NCI-H2029 (cell line): ENCODE measurements at places on chromosomes 2 and 18.

- DNase-seq = no peak
Measured at GRCh38 chr2:128754246-128754724, 435.6 kb upstream of the HS6ST1 start.

GRCh38 chr18:11283479-11284161 lies 134.3 kb upstream of the PIEZO2 start:
- no peak for DNase-seq

DNA sequence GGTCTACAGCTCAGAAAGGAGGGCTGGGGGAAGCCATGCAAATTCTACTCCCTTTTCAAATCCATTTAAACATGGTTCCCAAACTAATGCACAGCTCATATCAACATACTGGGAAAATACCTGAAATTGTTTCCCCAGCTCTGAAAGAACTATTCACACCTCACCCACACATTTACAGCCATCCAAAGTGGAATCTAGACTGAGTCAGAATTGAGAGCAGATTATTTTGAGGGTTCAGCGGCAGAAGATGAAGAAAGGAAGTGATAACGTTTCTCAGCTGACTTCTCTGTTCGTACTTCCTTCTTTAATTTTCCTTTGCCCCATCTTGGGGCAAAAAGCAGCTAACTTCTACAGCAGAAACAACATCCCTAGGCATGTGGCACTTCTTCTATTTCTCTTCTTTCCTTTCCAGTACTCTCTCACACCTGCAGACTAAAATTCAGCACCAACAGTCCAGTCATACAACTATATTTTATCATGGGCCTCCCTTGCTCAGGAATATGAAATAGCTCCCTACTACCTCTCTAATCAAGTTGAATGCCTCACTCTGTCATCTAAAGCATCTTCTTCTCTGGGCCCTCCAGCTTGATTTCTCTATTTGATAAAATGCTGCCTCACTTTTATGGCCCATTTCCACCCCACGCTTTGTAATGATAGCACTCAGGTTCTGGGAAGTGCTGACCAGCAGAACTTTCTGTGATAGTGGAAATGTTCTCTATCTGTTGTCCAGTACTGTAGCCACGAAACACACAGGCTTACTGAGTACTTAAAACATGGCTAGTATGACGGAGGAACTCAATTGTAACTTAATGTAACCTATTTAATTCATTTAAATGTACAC lies 35.9 kb downstream of the ARHGAP25 start:
- DNase-seq = no peak

DNA sequence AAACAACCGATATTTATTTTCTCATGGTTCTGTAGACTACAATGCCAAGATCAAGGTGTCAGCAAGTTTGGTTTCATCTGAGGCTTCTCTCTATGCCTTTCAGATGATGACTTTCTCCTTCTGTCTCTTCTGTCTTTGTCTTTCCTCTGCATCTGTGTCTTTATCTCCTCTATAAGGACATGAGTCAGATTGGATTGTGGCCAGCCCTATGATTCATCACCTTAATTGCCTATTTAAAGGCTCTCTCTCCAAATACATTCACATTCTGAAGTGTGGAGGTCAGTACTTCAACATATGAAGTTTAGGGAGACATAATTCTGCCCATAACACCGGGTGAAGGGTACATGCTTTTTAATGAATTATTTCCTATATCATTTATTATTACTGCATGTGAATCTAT lies 71.2 kb upstream of the CNTNAP5 start:
- peak; percentile 20 for DNase-seq

DNA sequence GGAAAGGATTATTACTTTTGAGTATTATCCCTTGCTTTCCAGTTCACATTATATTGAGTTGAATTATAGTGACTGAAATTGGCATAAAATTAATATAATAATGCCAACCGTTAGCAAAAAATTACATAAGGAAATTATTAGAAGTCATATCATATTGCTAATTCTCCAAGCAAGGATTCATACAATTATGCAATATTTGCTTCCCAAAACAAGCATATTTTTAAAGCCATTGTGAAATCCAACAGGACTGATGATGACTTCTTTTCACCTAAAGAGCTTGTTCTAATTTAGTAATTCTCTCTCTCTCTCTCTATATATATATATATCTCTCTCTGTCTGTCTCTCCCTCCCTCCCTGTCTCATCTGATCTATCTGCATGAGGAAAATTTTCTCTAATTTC lies 283.5 kb downstream of the DSEL start:
- no peak for DNase-seq

GRCh38 chr2:196160101-196160500 lies 11.3 kb downstream of the STK17B start:
- no peak for DNase-seq

GRCh38 chr2:165573534-165574461 lies 104.3 kb downstream of the CSRNP3 start:
- DNase-seq = peak; percentile 86

DNA sequence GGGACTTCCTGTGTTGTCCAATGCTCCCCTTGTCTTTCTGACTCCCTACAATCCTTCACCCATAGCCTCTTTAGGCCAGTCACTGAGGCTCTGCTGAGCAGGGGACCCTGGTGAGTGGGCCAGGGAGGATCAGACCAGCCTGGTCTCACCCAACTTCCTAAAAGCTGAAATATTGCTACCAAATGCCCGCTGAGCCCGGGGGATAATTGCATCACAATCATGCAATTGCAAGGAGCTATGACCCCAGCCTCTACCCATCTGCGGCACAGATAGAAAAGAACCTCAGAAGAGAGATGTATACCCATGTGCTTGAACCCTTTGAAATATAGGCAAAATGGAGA lies 3.7 kb upstream of the SP100 start:
- DNase-seq = no peak

DNA sequence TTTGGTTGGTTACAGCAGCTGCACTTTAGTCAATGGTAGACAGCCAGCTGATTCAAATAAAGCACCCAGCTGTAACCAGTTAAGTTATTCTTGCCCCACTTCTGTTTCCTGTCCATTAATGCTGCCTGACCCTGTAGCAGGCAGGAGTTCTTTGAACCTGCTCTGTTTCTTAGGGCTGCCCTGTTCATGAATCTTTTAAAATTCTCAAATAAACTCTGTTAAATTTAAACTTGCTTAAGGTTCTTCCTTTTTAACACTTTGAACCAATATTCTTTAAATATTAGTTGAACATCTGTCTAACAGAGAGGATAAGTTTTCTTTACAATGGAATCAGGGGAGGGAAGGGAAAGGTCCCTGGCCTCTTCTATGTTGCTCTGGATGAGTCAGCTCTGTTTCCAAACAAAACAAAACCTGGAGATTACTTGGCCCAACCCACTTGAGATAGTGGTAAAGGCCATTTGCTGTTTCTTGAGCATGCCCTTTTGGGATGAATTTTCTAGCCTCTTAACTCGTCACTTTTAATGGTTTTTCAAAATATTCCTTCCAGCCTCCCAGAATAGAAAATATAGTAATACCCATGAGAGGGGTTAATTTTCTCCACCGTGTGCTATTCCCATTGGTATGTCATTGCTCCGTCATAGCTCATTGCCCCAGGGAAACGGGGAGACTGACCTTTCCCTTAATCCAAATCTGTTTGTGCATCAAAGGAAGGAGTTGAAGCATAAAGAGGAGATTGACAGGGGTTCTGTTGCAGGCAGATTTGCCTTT lies 112.1 kb upstream of the FHL2 start:
- no peak for DNase-seq

GRCh38 chr2:85605406-85606115 lies 3.1 kb upstream of the TMEM150A start:
- DNase-seq = no peak

DNA sequence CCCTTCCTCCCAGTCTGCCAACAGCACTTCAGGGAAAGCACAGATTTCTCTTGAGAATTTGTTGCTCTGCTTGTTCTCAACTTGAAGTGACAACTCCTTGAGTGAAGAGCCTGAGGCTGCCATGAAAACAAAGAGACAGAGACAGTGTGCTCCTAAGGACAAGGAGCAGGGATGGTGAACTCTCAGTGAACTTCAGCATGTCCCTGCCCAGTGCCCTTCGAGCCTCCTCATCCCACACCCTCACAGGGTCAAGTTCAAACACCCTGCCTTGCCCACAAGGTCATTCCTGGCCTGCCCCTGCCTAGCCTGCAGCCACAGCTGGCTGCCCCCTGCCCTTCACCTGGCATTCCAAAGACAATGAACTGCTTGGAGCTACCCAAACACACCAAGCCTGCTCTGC lies 343.5 kb upstream of the KLHL29 start:
- no peak for DNase-seq

DNA sequence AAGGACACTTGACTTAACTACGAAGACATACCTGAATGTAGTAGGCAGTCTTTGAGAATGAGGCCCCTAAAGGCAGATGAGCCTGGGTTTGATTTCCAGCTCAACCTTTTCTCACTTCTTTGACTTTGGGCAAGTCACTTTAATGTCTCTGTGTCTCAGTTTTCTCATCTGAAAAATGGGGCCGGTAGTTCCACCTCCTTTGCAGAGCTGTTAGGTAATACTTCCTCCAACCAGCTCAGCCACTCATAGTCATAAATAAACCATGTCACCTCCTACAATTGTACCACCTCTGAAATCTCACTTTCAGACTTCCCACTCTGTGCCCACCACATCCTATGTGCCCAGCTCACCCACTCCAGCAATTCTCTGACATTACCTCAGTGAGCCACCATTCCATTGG lies 10.4 kb downstream of the ARHGAP25 start:
- no peak for DNase-seq

DNA sequence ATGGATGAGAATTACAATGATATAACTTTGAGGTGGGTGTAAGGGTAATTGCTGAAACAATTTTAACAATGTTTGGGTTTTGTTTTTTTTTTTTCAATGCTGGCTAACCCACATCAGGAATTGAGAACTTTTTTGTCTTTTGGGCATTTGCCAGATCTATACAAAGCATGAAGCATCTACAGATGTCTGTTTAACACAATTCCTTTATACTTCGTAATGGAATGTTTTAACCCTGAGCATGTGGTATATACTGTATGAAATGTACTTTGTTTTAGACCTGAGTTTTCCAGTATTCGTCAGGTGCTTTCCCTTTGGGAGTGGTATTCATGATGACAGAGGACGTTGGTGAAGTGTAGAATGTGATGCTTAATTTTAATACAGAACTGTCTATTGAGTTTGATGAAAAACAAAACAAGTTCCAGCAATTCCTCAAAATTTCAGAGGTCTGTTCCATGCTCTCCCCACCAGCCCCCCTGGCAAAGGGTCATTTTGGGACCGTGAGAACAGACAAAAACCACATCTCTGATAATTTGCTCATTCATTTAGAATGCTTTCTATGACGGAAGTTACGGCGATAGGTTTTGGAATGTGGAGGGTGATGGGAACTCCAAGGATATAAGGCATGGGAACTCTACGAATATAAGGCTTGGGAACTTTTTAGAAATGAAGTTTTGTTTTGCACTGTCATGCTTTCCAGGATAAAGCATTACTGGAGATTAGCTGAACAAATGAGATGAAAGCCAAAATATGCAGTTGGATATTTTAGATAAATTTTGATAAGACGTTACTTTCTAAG lies 14.1 kb downstream of the LIMS1 start:
- no peak for DNase-seq

- DNase-seq = no peak
Measured at GRCh38 chr2:239184179-239184578, 216.6 kb downstream of the HDAC4 start.

DNA sequence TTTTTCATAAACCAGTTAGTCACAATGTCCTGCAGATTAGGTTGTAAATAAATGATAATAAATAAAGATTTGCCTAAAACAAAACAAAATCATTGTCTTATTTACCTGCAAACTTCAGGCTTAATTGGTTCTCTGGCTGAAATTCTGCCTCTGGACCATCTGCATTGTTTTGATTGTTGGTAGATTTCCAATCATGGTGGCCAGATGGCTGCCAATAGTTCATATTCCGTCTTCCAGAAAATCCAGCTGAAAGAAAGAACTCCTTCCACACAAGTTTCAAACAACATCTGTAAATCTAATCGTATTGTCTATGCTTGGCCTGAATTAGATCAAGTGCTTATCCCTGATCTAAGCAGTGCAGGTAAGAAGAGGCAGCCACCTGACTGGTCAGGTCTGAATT lies 771.1 kb upstream of the ZEB2 start:
- no peak for DNase-seq

DNA sequence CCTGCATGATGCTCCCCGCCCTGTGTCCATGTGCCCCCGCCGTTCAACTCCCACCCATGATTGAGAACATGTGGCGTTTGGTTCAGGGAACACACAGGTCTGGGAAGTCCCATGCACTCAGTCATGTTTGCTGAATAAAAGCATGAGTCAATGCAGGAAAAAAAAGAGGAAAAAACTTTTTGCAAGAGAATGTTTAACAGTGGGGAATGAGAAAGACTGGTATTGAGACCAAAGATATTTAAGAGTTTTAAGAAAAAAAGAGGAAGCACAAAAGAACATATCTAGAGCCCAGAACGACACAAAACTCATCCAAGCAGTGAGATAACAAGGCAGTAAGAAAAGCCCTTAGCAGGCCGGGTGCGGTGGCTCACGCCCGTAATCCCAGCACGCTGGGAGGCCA lies 279.2 kb upstream of the THSD7B start:
- no peak for DNase-seq

GRCh38 chr2:11784747-11785610 lies 38.5 kb downstream of the LPIN1 start:
- no peak for DNase-seq

- no peak for DNase-seq
Measured at GRCh38 chr2:3689998-3690748, 13.2 kb upstream of the DCDC2C start.

DNA sequence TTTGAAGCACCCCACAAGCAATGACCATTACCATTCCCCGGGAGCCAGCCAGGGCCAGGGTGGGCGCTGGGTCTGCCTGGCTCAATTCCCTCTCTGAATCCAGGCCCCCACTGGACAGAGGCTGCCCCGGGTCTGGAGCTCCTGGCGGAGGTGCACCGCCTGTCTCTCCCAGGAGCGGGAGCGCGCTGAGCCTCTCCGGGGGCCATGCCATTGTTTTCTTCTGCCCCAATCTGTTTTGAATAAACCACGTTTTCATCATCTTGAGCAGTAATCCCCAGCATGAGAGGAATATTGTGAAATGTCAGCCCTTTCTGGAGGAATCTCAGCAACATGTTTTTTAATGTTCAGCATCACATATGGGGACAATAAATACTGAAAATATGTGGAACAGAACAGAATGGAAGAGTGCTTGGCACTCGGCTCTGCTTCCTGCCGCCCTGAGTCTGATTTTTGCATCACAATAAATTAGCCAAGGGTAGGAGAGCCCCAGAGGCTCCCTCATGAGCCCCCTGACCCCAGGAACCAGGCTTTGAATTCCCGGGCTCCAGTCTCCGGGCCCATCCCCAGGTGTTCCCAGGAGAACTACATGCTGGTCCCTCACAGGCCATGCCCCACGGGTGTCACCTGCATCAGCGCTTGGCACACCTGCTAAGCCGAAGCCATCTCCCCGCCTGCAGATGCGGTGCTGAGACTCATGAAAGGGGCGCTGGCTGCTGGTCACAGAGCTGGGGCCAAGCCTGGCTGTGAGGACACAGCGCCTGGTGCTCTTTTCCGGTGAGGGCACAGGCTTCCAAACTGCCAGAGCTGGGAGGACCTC lies 88.8 kb downstream of the INHBB start:
- DNase-seq = no peak

DNA sequence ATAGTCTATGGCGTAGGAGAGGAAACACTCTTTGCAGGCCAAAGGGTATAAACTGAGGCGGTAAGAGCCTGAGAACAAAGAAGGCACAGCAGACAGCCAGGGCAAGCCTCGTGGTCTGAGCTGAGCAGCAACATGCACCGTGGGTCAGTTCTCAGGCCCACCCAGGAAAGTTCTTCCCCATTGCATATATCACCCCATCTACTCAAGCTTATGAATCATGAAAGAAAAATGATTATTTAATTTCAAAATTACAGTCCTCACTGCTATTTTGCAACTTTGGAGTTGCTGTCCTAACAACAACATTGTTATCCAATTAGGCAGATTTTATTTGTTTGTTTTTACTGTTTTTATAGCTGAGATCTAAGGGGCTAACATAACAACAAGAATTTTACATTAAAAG lies 54.7 kb upstream of the RIOK3 start:
- DNase-seq = no peak
